Vagina (tissue), 2 donors: ENCODE measurements at places on chromosomes 12 and 14.

DNA sequence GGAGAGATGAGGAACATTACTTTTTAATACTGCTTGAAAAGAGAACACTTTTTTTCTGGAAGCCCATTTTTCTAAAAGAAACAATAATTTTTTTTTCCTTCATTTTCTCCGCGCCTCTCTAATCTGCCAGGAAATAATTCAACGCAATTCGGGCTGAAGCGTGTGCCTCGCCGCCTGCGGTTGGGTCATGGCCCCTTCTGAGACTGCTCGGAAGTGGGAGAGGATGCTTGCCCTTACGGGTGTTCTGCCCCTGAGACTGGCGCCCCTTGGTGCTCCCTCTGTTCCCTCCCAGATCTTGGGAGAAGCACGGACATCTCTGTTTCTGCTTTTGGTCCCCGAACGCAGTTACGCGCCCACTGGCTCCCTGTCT lies 332 bp upstream of the TBC1D30 start:
- DNase-seq, result no peak

DNA sequence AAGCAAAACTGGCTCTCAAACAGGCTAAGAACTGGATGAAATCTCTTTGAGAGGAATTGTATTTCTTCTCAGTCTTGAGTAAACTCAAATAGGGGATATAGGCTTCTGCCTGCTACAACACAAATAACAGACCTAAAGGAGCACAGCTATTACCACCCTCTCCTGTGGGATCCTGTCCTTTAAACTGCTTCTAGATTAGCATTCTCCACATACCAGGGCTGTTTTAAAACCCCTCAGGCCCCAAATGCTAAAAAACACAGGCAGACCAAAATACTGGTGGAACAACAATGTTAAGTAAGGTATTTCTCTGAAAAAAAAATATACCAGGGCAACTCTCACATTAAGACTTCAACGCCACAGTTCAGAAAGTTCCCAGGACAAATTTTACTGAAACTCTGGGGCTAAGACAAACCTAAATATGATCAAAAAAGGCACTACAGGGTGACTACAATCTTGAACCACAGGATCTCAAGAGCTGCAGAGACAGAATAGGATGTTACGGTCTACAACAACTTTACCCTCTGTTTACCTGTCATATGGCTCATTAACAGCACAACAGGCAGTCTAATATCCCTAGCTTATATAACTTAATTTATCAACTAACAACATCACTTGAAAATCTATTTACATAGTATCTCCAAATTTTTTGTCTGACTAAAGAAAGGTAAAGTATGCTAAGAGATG lies 7.2 kb downstream of the CPNE8 start:
- DNase-seq, result no peak

GRCh38 chr14:100810435-100810834 lies 15.5 kb upstream of the MEG3 start:
- DNase-seq, result no peak

DNA sequence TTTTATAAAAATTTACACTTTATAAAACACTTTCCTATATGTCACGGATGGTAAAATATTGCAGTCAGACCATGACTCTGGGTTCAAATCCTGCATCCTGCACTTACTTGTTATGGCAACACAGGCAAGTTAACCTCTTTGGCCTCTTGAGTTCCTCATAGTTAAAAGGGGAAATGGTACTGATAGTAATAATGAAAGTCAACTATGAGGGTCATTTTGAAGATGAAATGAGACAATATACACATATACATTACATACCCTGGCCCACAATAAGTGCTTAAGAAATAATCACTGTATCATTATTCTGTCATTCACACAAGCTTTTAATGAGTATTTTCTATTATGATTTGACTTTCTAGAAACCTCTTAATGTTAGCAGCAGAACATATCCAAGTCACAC lies 64.4 kb downstream of the C12orf42 start:
- no peak for DNase-seq

DNA sequence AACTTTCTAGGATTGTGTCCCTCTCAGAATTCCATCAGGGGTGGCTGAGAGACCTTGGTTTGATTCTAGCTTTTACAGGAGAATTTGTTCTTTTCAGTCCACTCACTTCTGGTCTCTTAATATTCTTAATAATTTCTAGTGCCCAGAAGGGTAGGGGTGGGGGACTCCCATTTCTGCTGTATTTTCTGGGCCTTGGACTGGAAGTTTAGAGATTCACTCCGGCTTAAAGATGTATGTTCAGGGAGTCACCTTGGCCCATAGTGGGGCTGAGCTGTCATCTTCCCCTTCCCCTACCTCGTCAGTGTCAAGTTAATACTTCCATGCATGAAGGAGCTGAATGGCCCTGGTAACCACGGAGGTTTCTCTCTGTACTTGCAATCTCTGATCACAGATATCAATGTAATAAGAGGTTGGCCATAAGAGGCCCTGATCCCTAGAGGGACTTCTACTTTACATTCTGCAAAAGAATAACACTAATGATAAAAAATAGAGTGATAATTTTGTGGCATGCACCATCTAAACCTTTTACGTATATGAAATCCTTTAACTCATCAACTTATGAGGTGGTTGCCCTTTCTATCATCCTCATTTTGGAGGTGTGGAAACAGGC lies 6.7 kb downstream of the KRT81 start:
- DNase-seq, result no peak

DNA sequence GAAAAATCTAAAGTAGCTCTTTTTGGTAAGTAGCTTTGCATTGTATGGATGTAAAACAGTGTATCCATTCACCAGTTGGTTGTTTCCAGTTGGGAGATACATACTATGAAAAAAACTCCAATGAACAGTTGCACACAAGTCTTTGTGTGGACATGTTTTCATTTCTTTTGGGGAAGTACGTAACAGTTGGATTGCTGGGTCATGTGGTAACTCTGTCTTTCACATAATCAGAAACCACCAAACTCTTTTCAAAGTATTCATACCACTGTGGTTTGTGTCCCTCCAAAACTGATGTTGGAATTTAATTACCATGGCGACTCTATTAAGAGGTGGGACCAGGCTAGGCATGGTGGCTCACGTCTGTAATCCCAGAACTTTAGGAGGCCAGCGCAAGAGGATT lies 58.9 kb upstream of the RESF1 start:
- no peak for DNase-seq

DNA sequence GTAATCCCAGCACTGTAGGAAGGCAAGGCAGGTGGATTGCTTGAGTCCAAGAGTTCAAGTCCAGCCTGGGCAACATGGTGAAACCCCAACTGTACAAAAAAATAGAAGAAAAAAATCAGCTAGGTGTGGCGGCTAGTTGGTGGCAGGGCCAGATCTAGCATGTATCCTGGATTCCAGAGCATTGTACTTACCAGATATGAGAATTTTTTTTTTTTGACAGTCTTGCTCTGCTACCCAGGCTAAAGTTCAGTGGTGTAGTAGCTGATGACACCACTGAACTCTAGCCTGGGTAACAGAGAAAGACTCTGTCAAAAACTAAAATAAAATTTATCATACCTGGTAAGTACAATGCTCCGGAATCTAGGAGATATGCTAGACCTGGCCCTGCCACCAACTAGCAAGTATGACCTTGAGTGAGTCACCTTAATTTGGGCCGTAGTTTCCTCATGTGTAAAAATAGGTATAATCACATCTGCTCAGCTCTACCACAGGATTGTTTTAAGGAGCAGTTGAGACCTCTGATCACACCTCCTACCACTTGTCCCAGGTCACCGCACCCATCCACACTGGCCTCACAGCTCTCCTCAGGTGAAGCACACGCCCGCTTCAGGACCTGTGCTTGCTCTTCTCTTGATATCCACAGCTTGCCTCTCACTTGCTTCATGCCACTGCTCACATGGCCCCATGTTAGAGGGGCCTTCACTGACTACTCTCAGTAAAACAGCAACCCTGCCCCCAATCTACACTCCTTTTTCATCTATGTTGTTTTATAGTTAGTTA lies 140.2 kb downstream of the STXBP6 start:
- DNase-seq, result no peak

DNA sequence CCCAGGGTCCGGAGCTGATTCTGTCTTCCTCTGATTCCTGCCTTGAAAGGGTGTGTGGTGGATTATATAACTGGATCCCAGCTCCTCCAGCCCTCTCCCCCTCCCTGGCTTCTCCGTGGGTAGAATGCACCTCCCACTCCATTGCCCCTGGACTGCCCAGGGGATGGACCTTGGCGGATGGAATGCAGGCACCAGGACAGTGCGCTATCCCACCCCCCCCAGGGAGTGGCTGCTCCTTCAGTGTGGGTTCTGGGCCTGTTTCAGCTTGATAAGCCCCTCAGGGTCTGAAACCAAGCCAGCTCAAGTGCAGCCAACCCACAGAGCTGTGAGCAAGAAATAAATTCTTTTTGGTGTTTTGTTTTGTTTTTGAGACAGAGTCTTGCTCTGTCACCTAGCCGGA lies 112.4 kb upstream of the TMEM132D start:
- no peak for DNase-seq

GRCh38 chr12:2229661-2230539 lies 177.1 kb downstream of the CACNA1C start:
- DNase-seq, result no peak

DNA sequence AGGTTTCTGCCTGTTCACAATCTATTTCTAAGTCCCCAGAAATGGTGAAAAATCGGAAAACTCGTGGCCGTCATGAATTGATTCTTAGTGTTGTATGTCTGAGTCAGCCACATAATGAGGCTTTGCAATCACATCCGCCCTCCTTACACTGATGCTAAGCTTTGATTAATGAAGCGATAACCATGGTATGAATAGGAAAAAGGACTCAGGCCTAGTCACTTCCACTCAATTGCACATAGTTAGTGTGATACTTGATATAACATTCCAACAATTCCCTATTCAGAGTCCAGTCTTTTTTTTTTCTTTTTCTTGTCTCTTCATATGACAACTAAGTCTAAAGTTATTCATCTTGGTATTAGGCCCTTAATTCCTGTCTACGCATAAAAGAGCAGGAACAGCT lies 1231.0 kb downstream of the VRK1 start:
- no peak for DNase-seq

DNA sequence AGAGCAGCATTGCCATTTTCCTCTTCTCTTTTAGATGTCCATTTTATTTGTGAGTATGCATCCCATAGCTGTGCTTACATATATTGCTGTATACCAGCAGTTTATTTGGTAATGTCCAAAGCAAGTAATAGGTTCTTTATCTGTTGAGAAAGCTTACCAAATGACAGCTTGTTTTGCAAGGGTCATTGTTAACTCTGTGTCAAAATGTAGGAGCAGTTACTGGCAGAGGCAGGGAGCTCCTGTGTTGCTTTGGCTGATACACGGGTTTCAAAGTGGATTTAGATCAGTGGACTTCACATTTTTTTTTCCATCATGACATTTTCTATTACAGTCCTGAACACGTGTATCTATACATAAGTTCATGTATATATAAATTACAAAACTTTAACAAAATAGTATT lies 38.1 kb upstream of the LRTM2 start:
- no peak for DNase-seq

DNA sequence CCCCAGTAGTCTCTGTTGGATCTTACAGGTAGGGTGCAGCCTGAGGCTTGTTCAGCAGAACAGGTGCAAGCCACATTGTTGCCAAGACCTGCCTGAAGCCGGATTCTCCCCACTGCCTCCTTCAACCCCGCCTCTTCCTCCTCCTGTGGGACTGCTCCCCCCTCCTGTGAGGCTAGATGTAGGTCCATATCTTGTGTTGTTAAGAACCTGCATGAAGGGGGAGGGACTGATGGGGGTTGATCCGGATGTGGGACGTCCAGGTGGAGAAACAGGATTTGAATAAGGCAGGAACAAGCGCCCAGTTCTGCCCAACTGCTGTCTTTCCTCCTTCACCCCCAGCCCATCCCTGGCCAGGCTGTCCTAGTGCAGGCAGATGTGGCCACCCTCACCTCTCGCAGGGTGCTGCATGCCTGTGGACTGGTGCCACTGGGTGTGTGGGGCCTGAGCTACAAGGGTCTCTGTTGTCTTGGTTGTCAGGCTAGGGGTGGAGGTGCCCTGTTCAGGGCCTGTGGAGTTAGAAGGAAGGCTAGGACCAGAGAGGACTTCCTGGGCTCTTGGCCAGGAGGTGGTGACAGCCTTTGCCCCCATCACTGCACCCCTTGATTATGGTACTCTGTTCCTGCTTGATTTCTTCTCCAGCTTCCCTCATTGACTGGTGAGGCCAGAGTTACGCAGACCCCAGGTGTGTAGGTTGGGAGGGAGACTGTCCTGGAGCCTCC lies 1.4 kb downstream of the NR4A1 start:
- peak; percentile 92 for DNase-seq

- DNase-seq, result peak; percentile 43
These were observed 915.8 kb downstream of the VRK1 start for GRCh38 chr14:97713023-97713422.

GRCh38 chr12:15222219-15222618 lies 1.0 kb upstream of the RERG start:
- no peak for DNase-seq

DNA sequence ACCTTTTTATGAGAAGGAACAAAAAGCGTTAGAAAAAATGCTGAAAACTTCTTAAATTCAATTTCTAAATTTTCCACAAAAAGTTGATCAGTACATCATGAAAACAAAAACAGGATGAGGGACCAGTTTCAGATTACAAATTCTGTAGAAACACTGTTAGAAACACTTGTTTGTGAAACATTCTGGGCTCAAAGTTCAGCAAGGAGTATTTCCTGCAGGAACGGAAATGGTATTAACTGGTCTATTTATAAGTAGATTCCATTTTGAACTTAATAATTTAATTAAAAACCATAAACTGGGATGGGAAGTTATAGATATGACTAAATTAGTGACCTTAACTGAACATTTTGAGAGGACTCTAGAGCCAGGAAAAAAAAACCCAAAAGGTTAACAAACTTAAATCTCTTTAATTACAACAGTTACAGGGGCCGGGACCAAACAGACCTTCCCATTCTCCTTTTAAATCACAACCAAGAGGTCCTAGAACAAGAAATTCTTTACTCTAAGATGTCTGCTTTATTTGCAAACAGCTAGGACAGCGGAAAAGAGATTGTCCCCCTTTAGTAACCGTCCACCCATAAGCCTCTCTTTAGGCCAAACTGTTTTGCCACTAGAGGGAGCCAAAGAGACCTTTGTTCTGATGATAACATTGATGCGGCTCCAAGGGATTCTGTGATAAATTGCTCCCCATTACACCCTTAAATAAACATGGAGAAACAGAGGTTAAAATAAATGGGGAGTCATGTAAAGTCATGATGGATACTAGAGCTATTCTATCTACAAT lies 69.0 kb upstream of the RERGL start:
- DNase-seq, result no peak

DNA sequence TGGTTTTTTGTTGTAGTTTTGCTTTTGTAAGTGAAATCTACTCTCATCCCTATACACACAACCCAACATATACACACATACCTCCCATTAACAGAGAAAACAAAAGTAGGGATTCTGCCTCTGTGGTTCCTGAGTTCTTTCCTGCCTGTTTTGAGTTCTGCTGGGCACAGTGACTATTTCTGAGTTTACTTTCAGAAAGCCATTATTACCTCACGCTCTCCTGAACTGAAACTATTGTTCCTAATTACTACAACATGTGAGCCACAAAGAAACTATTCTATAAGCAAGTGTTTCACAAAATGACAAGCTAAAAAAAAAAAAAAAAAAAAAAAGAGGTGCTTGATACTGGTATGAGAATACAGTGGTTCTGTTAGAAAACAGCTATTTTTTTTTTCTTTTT lies 110.9 kb downstream of the ALG10B start:
- no peak for DNase-seq
